ENCODE measurements at places on chromosomes 13 and 19.

DNA sequence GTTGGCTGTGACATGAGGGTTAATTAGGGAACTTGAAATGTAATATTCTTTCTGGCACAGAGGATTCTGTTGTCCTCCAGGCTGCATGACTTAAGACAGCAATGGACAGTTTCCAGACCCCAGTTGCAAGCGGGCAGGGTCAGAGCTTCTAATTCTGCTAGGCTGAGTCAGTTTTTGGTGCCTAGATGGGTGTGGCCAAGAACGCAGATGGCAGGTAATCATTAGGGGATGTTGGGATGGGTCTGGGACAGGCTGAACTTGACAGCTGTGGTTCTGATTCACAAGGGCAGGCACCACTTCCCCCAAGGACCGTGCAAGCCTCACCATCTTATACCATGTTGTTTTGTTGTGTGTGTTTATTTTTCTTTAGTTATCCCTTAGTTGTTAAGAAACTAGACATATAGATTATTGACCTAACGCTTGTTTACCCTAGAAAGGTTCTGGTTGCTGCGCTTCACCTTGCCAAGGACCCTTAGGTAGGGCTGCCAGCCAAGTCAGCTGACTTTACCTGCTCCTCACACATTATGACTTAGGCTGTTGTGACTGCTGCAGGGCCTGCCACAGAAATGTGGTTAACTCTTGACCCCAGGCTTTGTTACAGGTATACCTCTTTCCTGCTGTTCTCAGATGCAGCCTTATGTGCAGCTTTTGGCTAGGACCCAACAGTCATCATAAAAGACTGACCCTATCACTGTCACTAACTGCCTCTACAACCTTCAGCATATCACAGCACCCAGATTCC lies 117.7 kb upstream of the KLF12 start:
- no peak for DNase-seq

DNA sequence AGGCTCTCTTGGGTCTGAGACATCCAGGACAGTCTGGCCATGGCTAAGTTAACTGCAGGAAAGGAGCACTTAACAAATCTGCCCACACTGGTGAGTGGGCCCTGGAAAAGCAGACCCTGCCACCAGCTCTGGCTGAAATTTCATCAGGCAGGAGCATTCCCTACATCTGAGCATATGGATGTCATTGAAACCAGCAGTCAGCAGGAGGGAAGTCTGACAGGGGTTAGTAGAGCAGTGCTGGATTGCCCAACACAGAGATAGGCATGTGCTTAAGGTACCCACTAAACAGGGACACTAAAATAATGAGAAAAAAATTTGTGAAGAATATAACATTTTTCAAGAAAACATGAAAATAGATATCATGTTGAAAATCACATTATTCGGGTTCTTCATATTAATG lies 13.6 kb upstream of the ACOD1 start:
- no peak for DNase-seq

DNA sequence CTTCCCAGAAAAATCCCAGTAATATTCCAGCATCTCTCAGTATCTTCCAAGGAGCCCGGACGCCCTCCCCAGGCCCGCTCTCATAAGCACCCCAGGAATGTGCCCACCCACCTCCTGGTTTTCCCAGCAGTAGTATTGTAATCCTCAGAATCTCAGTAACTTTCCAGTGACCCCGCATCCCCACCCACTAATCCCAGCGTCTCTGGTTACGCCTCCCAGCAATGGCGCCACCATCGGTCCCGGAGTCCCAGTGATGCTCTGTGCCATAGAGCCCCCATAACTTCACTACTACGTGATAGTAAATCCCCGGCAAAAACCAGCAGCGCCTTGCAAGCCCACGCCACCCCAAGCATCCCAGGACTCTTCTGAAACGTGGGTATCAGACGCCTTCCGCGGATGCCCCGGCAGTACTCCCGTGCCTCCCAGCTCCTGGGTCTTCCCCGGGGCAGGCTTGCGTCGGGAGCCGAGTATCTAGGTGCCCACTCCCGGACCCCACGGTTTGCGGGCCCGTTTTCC lies 928 bp upstream of the PNPLA6 start:
- no peak for DNase-seq

- DNase-seq: no peak
These were observed 1537.4 kb downstream of the SLITRK1 start for GRCh38 chr13:82344867-82345266.

DNA sequence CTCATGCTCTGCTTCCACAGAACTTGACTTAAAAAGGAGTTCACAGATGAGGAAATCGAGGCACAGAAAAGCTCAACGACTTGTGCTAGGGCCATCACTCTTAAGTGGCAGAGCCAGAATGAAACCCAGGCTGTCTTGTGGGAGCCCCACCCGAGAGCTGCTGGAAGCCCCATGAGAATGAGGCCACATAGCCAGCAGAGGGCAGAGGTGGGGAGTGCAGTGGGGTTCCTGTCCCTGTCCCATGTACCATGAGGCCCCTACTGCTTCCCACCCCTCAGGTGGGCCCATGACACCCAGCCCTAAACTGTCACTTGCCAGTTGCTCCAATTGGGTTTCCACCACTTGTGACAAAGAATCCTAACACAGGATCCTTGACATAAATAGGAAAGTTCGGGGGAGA lies 175.9 kb downstream of the IRS2 start:
- DNase-seq: peak; percentile 19

DNA sequence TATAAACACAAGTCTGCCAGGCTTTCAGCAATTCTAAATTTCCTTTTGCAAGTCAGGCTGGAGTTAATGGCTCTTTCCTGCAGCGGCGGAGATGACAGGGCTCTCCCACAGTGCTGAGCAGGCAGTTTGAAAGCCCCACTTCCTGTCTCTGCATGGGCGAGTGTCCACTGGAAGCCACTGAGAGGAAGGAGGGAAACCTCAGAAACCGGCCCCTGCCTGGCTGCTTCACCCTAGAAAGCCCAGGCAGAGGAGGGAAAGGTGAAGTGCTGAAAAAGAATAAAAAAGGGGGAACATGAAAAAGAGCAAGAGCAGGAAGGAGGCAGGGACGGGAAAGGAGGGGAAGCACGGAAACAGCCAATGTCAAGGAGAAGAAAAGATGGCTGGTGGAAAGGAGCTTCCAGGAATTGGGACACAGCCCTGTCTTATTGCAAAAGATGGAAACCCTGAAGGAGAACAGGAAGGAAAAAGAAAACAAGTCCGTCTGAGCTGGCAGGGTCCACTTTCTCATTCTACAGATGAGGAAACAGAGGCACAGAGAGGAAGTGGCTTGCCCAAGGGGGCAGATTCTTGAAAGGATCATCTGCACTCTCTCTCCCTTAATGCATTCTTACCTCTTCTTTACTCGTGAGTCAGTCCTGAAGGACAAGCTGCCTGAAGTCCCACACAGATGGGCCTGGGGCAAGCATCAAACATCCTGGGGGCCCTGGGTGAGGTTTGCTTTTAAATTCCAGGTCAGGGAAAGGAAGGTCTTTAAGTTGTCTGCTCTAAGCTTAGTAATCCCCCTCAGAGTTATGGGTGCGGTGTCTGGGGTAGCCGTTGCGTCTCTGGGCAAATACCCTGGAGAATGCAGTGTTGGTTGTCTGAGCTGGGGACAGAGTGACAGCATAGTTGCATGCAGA lies 38.8 kb upstream of the ALOX5AP start:
- DNase-seq: no peak

GRCh38 chr13:65601855-65602254 lies 1628.3 kb downstream of the PCDH9 start:
- no peak for DNase-seq

DNA sequence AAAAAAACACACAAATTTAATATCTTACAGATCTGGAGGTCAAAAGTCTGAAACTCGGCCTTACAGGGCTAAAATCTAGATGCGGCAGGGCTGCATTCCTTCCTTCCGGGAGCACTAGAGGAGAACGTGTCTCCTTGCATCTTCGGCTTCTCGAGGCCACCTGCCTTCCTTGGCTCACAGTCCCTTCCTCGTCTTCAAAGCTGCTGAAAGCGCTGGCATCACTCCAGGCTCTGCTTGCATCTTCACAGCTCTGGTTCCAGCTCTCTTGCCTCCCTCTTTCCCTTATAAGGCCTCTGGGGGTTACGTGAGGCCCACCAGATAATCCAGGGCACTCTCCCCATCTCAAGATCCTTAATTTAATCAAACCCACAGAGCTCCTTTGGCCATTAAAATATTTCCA lies 10.5 kb downstream of the XRCC1 start:
- DNase-seq: no peak

DNA sequence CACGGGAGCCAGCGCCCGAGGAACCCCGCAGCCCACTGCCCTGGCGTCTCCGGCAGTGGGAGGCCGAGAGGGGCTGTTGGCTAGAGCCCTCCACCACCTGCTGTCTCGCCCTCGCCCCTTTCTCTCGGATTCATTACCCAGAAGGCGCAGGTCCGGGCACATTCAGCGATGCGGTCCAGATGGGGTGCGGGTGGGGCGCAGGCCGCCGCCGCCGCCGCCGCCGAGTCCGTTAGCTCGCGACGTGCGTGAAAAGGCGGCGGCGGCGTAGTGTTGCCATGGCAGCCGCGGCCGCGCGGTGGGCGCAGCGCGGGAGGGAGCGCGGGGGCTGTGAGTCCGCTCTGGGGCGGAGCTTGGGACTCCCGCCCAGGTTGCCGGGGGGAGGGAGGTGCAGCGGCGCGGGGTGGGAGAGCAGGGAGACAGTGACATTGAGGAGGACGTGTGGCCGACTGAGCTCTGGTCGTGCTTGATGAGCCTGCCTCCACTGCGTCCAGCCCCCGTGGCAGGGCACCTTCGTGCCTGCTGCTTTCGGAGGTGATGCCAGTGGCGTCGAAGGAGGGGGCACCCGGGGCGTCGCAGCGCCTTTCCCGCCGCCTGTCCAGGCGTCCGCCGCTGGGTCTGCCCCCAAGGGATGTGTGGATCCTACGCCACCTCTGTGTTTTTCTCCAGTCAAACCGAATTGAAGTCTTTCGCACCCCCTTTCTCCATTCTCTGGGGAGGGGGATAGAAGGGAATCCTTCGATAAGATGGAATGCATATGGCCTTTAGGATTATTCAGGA lies at the start of gene KATNAL1:
Gene KATNAL1 (minus strand): TSS at position 358 of the 777 bp plus-strand sequence. CDS start 23,774 bp downstream, outside the sequence.
- peak; percentile 60 for DNase-seq

GRCh38 chr13:52411629-52412028 lies 5.7 kb upstream of the THSD1 start:
- no peak for DNase-seq

DNA sequence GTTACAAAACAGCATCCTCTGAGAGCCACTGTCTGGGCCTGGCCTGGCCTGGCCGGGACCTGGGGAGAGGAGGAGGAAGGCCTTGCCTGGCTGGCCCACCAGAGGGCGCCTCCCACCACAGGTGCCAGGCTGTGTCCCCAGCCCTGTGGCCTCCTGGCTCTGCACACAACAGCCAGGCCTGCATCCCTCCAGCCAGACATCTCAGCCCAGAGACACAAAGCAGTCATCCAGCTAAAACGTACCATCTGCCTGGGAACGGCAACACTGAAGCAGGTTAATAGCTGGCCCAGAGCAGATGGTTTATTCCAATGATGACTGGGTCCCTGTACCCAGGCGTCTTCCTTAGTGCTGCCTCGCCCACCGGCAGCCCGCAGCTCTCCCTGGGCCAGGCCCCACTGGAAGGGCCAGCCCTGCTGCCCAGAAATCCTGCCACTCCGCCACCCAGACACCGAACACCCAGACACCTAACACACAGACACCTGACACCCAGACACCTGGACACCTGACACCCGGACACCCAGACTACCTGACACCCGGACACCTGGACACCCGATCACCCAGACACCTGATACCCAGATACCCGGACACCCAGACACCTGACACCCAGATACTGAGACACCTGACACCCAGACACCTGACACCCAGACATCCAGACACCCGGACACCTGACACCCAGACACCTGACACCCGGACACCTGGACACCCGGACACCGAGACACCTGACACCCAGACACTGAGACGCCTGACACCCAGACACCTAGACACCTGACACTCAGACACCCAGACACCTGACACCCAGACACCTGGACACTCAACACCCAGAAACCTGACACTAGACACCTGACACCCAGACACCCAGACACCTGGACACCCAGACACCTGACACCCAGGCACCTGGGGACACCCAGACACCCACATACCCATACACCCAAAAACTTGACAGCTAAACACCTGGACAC lies 20.1 kb downstream of the C19orf12 start:
- DNase-seq: peak; percentile 71

DNA sequence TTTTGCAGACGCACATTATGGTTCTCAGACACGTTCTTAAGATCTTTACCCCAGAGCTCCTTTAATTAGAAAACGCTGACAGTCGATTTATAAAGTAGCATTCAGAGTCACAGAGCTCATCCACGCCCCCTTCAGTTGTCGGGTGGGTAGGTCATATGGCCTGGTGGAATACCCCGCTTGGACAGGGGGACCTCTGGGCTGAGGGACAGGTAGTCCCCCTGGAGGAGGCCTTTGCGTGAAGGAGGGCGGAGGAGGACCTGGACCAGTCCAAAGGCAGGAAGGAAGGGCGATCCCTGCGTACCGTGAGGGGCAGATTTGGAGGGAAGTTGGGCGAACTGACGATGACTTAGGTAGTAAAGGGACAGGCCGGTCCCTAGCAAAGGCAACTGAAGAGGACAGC lies 20.5 kb downstream of the VASP start:
- no peak for DNase-seq

GRCh38 chr13:27635266-27635665 lies 13.6 kb downstream of the POLR1D start:
- DNase-seq: no peak

GRCh38 chr13:30133996-30134395 lies 173.4 kb downstream of the KATNAL1 start:
- DNase-seq: no peak

- DNase-seq: no peak
These were observed 9.1 kb upstream of the GTF2F1 start for GRCh38 chr19:6402058-6402457.

DNA sequence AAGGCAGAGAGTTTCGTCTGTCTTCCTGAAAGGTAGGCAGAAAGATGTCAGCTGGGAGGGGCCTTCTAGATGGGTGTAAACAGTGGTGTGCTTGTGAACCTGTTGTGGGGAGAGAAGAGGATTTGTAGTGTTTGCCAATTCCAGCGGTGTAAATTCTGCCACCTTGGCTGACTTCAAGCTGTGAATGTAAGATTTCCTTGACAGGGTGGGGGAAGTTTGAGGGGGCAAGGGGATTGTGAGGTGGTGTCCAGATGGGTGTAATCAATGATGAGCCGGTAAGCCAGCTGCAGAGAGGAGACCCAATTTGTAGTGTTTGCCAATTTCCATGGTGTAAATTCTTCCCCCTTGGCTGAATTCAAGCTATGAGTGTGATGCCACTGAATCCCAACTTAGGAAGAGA lies 61.0 kb upstream of the ADGRE5 start:
- no peak for DNase-seq

DNA sequence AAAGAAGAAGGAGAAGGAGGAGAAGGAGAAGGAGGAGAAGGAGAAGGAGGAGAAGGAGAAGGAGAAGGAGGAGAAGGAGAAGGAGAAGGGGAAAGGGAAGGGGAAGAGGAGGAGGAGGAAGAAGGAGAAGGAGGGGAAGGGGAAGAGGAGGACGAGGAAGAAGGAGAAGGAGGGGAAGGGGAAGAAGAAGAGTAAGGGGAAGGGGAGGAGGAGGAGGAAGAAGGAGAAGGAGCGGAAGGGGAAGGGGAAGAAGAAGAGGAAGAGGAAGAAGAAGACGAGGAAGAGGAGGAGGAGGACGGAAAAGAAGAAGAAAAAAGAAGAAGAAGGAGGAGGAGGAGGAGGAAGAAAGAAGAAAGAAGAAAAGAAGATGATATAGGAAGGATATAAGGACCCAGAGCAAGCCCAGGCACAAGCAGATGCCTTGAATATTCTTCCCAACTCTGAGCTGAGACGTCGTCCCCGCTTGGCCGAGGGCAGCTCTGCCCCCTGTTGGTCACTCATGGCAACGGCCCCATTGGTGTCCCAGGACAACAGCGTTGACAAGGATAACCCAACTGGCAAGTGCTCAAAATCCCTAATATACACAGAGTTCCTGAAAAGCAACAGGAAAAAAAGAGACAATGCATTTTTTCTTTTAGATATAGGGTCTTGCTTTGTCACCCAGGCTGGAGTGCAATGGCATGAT lies 30.6 kb upstream of the IGSF23 start:
- DNase-seq: no peak

Data from T follicular helper cell (primary cell).